Pancreas (tissue), 10 donors: ENCODE measurements at places on chromosomes 2 and 18.

DNA sequence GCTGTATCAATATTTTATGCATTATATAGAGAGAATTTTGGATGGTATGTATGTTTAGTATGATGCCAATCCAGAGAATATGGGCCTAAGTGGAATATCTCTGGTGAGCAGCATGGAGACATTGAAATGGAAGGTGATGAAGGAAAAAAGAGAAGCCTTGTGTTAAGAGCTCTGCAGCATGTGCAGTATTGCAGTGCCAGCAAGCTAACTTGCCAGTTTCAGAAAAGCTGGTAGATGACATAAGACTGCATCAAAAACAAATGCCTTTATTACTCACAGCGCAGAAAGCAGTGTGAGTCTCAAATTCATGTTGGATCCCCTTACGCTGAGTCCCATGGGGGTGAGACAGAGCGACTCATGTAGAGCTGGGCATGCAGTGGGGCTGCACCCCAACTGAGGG is 280.2 kb downstream of the CTNNA2 start:
- DNase-seq, result no peak

DNA sequence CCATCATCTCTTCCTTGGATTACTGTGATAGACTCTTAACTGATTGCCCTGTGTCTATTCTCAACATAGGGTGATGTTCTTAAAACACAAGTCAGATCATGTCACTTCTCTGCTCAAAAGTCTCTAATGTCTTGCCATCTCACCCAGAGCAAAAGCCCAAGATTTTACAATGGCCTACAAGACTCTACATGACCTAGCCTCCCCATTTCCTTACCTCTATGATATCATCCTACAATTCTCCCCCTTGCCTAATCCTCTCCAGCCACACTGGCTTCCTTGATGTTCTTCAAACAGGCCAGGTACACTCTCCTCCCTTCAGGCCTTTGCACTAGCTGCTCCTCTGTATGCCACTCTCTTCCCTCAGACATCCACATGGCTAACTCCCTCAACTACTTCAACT is 55.1 kb downstream of the ROCK1 start:
- DNase-seq, result no peak

GRCh38 chr2:222774941-222775340 is 85.9 kb upstream of the ACSL3 start:
- no peak for DNase-seq

GRCh38 chr2:62826953-62827675 is 121.6 kb downstream of the EHBP1 start:
- no peak for DNase-seq

DNA sequence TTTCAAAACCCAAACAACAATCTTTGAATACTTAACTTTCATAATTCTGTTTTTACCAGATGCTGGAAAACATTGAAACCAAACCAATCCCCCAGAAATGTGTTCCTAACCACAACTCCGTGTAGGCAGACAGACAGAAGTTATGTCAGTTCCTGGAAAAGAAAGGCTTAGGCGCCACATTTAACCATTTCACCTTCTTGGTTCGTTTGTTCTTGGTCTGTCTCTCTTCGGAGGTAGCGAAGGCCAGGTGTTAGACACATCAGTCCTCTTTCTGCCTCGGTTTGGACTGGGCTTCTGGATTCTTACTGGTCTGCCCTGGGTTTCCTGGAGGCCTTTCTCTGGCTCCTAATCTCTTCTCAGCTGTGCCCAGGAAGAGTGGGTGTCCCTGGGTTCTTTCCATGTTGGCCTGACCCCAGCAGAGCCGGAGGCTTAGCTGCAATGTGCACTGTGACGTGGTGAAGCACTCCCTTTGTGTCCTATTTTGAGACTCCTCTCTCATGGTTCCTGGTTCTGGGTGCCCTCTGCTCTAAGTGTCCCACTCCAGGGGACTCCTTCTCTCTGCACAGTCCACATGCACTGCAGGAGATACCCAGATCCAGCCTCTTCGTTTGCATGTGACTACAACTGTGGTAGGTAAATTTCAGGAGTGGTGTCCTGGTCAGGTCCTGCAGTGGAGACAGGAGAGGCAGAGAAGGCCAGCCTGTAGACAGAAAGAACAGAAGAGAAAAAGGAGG is 23.1 kb upstream of the RAB31 start:
- no peak for DNase-seq

DNA sequence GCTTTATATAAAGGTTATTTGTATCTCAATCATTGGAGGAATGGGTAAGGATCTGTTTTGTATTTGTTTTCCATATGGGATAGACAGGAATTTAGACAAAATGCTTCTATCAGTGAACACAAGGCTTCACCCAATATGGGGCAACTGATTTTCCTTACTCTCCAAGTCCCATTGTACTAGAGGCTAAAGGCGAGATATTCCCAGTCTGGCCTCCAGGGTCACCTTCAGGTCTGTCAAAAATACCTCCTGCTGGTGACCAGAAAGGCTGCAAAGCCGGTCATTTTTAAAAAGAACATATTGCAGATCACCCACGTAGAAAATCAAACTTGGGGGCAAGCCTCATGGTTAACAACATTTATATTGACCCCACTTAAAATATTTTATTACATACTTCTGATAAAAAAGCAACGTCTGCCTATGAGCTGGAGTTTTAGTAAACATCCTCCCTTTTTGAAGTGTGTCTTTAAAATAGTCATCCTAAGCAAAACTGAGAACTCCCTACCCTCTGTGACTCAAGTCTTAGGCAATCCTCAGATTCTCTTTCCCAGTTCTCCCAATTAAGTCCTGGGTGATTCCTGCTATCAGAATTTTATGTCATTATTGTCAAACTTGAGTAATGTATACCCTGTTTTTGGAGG is 276.6 kb downstream of the MREG start:
- DNase-seq, result no peak

DNA sequence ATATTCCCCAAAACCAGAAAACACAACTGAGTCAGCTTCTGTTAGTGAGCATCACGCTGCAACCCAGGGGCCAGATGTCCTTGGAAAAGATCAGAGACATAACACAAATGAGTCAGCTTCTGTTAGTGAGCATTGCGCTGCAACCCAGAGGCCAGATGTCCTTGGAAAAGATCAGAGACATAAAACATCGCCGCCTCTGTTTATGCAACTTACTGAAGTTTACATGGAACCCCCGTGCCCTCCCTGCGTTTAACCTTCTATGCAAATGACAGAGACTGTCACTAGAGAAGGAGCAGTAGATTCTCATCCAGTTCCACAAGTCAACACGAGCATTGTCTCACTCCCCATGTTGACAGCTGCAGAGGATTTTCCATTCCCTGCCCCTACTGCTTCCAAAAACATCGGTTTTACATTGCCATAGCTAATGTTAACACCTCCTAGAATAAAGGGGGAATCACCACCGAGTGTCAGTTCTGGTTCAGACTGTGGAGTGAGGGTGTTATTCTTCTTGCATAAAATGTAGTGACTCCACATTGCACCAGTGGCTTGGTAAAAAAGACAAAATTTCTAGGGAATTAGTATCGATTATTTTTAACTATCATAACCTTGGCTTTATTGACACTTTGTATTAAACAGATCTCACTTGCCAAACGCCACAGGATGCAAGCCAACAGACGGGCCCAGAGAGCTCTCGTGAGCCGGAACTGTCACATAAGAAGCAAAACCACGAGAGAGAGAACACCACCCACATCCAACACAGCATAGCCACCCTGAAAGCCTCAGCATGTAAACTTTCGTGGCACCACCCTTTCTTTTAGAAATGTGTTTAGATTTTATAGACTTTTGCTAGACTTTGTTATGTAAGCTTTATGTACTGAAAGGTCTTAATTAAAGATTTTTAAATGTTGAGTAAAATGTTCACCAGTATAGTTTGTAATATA is 87.7 kb downstream of the SH3YL1 start:
- DNase-seq, result no peak

GRCh38 chr18:32373995-32374394 is 96.7 kb downstream of the GAREM1 start:
- DNase-seq, result no peak

DNA sequence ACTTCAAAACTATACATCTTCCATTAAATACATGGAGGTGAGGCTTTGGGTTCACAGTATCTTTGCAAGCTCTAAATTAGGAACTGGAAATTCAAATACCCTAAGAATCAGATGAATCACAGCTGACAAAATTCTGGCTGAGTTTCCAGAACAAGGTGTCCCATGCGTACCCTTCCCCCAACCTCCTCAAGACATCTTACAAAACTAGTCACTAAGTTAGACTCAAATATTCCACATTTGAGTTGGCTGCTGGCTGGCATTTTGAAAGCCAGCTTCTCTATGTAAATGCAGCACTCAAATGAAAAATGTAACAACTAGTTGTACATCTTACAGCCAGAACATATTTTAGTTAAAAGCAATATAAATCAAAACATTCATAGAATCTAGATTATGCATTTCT is 131.0 kb upstream of the ARL5A start:
- no peak for DNase-seq

DNA sequence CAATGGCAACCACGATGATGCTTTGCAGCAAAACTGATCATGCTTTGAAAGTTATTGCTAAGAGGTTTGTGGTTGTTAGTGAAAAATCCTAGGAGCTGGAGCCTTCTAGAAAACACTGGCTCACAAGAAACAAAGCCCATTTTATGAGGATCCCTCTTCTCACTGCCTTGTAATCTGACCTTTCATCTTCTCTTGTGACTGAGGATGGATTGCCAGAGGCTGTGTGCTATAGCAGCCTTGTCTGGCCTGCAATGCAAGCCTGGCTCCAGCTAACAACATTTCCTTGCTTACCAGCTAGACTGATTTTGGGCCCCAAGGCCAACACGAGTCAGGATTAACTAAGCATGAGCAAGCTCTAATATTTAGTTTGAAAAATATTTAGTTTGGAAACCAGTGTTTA is 13.1 kb downstream of the PIEZO2 start:
- DNase-seq, result no peak

- DNase-seq, result no peak
These were observed 87.7 kb downstream of the LYPD6 start for GRCh38 chr2:149418065-149418464.

DNA sequence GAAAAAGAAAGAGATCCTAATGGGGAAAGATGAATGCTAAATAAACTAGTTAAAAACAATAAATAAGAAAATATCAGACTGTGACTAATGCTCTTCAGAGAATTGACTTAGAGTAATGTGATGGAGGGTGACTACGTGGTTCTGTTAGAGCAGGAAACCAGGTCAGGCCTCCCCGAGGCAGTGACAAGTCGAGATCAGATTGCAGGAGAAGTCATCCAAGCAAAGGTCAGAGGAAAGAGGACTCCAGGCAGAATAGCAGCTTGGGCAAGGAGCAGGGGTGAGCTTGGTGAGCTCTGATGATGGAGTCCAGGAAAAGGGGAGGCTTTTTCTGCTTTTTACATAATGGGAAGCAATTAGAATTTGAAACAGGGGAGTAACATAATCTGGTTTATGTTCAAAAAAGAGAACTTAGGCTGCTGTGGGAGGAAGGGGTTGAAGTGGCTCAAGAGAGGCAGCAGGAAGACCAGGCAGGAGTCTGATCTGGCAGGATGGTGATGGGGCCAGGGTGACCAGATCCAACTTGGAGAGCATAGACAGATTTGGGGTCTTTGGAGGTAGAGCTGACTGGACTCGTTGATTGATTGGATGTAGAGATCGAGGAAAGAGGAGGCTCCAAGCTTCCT is 27.3 kb upstream of the ITGB6 start:
- DNase-seq, result no peak

DNA sequence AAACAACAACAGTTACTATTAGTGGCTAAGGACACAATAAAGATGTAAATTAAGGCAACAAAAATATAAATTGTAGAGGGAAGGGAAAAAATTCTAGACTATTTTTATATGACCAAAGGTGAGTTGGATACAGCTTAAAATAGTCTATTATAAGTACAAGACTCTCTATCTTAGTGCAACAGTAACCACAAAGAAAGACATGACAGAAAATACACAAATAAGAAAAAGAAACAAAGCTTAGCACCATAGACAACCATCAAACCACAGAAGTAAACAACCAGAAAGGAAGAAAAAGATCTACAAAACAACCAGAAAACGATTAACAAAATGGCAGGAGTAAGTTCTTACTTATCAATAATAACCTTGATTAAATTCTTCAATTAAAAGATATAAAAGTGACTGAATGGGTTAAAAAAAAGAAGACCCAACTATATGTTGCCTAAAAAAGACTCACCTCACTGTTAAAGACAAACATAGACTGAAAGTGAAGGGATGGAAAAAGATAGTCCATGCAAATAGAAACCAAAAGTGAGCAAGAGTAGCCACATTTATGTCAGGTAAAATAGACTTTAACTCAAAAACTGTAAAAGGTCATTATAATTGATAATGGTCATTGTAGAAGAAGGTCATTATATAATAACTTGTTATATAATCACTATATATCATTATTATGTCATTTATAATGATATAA is 62.5 kb downstream of the USP40 start:
- DNase-seq, result no peak

- DNase-seq, result no peak
These were observed 667 bp downstream of the SP9 start for GRCh38 chr2:174335254-174335987.

GRCh38 chr2:121039679-121040078 is 245.3 kb downstream of the TFCP2L1 start:
- DNase-seq, result no peak

- DNase-seq, result no peak
These were observed 152.4 kb downstream of the DYSF start for GRCh38 chr2:71605781-71606241.

DNA sequence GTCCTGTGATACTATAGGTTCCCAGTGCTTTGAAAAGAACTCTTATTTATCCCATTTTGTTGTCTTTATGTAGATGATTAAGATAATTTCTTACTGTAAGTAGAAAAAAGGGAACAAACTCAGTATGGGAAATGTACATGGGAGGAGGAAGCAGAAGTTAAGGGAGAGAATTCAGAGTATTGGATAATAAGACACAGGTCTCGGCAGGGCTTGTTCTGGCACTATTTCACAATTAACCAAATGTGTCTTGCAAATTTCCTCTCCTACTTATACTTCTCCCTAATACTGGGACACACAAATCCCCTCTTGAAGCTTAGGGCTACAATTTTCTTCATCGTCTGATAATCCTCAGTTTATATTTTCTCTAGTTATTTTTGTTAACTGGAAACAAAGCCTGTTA is 744.0 kb downstream of the ADCYAP1 start:
- DNase-seq, result no peak

DNA sequence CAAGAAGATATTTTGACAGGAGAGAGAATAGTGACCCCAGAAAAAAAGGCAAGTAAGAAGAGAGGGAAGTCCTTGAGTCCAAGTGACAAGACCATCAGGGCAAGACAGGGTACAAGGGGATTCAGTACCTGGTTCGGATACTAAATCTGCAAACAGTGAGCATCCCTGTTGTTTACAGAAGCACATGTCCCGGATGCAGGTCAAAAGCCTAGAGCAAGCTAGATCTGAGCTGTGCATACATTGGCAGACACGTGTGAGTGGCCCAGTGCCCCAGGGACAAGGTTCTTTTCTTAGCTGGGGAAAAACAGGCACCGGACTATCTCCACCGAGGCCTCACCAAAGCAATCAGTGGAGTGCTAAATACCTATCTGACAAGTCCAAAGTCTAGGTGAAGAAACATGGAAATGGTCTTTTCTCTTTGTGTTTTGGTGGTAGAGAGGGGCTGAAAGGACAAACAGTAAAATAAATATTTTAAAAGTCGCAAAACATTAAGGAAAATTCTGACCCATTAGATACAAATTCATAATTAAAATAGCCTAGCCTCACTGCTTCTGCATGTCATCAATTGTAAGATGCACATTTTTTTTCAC is 165.2 kb downstream of the SUCLG1 start:
- DNase-seq, result no peak
